ENCODE measurements at places on chromosomes 12 and 14. TPM values are rescaled to one million over a fixed set of nuclear protein-coding genes. Genes with fewer than 3 reads are reported as not detected.

The SLC41A2 gene
- 18.7 TPM for total RNA-seq

The ADAM21 gene
- total RNA-seq, result not detected

The CDK2 gene
- total RNA-seq, result 57.6 TPM

The SYT1 gene
- 6.2 TPM for total RNA-seq

The FRMD6 gene
- 35.7 TPM for total RNA-seq

The OXA1L gene
- total RNA-seq, result 155 TPM

The NYNRIN gene
- 0.26 TPM for total RNA-seq

The MEG3 gene
- 52.0 TPM for total RNA-seq

The PRB2 gene
- total RNA-seq, result not detected

The MYF6 gene
- total RNA-seq, result not detected

The MYRFL gene
- not detected for total RNA-seq

The SERPINA9 gene
- not detected for total RNA-seq

The TAS2R14 gene
- total RNA-seq, result 0.77 TPM

The NDRG2 gene
- total RNA-seq, result 3.6 TPM

The KCNA5 gene
- total RNA-seq, result not detected

The ASCL1 gene
- not detected for total RNA-seq

The TAS2R9 gene
- total RNA-seq, result not detected

The RIMBP2 gene
- total RNA-seq, result not detected

The NAA30 gene
- total RNA-seq, result 13.2 TPM

The NPFF gene
- not detected for total RNA-seq

The GNPTAB gene
- total RNA-seq, result 13.9 TPM

The WSB2 gene
- total RNA-seq, result 64.0 TPM

The STAC3 gene
- total RNA-seq, result 0.36 TPM

The RASAL1 gene
- total RNA-seq, result 0.17 TPM

Data from A549 treated with ZK216348 at 1 μM for 4 hours (cell line).